ENCODE measurements at places on chromosomes 2 and 18. TPM values are rescaled to one million over a fixed set of nuclear protein-coding genes. Genes with fewer than 3 reads are reported as not detected.
A peak's percentile ranks its signal among the peaks of the same experiment; 100 is the strongest.

- no peak for DNase-seq
Measured at GRCh38 chr2:171878481-171878993, 15.5 kb downstream of the SLC25A12 start.

GRCh38 chr2:11870584-11870983 lies 124.2 kb downstream of the LPIN1 start:
- DNase-seq, result no peak

DNA sequence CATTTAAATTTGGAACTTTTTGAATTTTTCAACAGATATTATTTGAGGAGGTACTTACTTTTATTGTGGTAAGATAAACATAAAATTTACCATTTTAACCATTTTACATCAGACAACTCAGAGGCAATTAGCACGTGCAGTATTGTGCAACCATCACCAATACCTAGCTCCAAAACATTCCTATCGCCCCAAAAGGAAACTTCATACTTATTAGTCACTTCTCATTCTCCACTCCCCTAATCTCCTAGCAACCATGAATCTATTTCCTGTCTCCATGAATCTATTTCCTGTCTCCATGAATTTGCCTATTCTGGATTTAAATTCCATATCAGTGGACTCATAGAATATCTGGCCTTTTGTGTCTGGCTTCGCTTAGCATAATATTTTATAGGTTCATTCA lies 69.9 kb upstream of the FAM136A start:
- DNase-seq, result no peak

- DNase-seq, result peak; percentile 78
Measured at GRCh38 chr2:159202568-159203071, 83.9 kb downstream of the WDSUB1 start.

GRCh38 chr2:222445227-222445626 lies 20.9 kb downstream of the SGPP2 start:
- no peak for DNase-seq

DNA sequence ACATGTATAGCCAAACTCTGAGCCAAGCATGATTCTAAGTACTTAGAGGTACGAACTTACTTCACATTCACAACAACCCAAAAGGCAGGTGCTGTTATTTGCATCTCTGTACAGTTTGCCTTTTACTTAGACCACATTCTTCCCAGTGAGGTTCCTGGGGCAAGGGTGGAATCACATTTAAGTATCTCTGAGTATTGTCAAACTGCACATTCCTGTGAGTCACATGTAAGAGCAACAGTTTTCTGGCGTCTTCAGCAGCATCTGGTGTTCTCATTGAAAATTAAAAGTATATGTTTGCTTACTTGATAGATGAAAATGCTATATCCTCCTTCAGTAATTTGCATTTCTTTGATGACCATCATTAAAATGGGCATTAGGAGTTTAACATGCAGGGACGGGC lies 119.1 kb downstream of the UXS1 start:
- DNase-seq, result no peak

- DNase-seq, result no peak
Measured at GRCh38 chr2:64516651-64517510, 7.2 kb upstream of the AFTPH start.

- DNase-seq, result peak; percentile 51
Measured at GRCh38 chr2:953975-954686, 3.5 kb downstream of the SNTG2 start.

DNA sequence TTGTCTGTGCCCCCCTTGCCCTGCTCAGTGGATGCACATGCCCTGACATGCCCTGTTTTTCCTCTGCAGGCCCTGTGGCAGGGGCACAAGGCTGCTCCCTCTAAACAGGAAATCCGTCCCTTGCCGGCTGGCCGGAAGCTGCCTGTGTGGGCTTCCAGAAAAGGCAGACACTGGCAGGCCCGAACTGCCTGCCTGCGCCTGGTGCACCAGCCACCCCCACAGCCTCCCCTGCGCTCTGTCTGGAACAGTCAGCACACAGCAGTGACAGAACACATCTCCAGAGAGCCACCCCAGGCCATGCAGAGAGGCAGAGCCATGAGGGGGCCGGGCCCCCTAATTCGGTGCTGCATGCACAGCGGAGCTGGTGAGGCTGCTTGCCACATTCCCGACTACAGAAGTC lies 33.5 kb downstream of the LOXHD1 start:
- no peak for DNase-seq

DNA sequence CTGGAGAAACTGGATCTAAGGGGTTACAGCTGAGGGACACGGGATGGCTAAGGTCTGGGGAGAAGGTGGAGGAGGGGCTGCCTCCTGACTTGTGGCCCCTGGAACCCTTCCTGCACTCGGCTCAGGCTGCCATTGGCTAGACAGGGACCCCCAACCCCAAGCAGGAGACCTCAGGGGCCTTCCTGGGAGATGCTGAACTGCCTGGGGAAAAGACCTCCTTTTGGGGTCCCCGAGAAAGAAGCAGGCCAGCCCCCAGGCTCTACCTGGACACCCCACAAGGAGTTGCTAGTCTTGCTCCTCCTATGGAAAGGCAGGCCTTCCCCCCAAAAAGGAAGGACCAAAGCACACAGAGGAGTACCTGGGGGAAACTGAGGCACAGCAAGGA lies 10.1 kb upstream of the BOK start:
- no peak for DNase-seq

AMER3 gene
- polyA plus RNA-seq, result not detected

PROKR1 gene
- 2.5 TPM for polyA plus RNA-seq
